Hematopoietic multipotent progenitor cell treated with erythropoietin and hydrocortisone succinate and interleukin-3 and kit ligand, for 17 days (in vitro differentiated cells): ENCODE measurements at places on chromosomes 4 and X.

GRCh38 chr4:7699031-7699430 is 240.6 kb downstream of the AFAP1 start:
- no peak for DNase-seq

DNA sequence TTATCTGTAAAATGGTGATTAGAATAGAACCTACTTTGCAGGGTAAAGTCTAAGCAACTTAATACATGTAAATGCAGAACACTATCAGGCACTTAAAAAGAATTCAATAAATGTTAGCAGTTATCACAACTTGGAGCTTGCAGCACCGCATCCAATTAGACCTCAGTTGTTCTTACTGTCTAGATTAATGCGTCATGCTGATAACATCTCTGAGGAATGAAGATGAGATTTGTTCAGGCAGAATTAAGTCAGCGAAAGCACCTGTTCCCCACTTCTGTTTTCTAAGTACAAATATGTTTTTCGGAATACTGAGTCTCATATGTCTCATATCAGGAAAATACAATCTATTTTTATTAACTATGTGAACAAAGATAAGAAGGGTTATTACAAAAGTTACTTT is 58.7 kb downstream of the TMA16 start:
- no peak for DNase-seq

GRCh38 chr4:154958621-154959358 is 177.7 kb downstream of the RBM46 start:
- DNase-seq, result no peak

GRCh38 chr4:45283352-45283751 is 557.0 kb upstream of the GNPDA2 start:
- no peak for DNase-seq

GRCh38 chr4:1869530-1870327 is 1.5 kb upstream of the NSD2 start:
- DNase-seq, result no peak

GRCh38 chr4:10640561-10641201 is 43.9 kb downstream of the CLNK start:
- DNase-seq, result no peak

GRCh38 chr4:80058740-80059139 is 14.3 kb downstream of the ANTXR2 start:
- DNase-seq, result no peak

GRCh38 chr4:56051029-56051709 is 102.4 kb downstream of the CEP135 start:
- DNase-seq, result peak; percentile 32

DNA sequence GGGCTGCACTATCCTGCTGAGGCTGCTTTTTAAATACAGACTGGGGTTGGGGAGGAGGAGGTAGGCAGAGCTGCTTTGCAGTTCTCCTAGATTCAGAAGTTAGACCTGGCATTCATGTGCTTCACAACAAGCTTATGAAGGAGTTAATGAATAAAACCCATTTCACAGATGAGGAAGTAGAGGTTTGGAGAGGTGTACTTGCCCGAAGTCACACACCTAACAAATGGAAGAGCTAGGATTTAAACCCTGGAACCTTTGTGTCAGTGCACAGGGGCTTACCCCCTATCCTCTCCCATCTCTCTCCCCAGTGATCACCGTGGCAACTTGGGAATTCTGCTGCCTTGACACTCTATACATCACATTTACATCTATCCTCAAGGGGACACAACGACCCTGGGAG is 3.6 kb upstream of the MTM1 start:
- DNase-seq, result no peak

DNA sequence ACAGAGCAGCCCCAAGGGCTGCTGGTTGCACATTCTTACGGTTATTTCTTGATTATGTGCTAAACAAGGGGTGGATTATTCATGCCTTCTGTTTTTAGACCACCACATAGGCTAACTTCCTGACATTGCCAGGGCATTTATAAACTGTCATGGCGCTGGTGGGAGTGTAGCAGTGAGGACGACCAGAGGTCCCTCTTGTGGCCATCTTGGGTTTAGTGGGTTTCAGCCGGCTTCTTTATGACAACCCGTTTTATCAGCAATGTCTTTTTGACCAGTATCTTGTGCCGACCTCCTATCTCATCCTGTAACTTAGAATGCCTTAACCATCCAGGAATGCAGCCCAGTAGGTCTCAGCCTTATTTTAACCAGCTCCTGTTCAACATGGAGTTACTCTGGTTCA is 212.4 kb upstream of the GRID2 start:
- no peak for DNase-seq

- no peak for DNase-seq
Observed at GRCh38 chr4:71882113-71882841, 98.4 kb upstream of the GC start.

GRCh38 chr4:108433832-108434231 is 186.5 kb upstream of the RPL34 start:
- DNase-seq, result no peak
